Memory B cell (primary cell): ENCODE measurements at places on chromosomes 13 and 19.
A peak's percentile ranks its signal among the peaks of the same experiment; 100 is the strongest.

DNA sequence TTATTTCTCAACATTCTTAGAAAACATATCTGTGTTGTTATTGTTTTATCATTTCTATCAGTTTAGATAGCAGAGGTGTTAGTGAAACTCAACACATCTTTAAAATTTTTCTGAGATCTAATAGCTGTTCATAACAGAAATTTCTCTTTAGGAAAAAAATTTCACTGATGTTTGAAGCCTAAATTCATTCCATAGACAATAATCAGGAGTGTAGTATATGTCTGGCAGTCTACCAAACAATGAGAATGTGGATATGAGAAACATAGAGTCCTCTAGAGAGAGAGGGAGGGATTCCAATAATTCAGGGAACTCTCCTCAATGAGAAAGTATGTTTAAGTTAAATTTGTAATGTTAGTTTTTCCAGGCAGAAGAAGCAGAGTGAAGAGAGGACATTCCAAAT, 118.2 kb upstream of the EDNRB start:
- DNase-seq: no peak

- DNase-seq: no peak
Measured at GRCh38 chr19:50992666-50993035, 8.8 kb downstream of the KLK8 start.

- DNase-seq: no peak
Measured at GRCh38 chr13:114194853-114195252, 15.8 kb downstream of the CFAP97D2 start.

- DNase-seq: no peak
Measured at GRCh38 chr13:43688227-43688907, 98.4 kb downstream of the ENOX1 start.

- DNase-seq: no peak
Measured at GRCh38 chr19:13004273-13004672, 9.0 kb downstream of the NFIX start.

GRCh38 chr19:57319869-57320179, 448 bp upstream of the ZNF543 start:
- no peak for DNase-seq

GRCh38 chr13:79775830-79776229, 294.9 kb downstream of the NDFIP2 start:
- no peak for DNase-seq

GRCh38 chr13:72534951-72535640, 192.3 kb downstream of the MZT1 start:
- no peak for DNase-seq

DNA sequence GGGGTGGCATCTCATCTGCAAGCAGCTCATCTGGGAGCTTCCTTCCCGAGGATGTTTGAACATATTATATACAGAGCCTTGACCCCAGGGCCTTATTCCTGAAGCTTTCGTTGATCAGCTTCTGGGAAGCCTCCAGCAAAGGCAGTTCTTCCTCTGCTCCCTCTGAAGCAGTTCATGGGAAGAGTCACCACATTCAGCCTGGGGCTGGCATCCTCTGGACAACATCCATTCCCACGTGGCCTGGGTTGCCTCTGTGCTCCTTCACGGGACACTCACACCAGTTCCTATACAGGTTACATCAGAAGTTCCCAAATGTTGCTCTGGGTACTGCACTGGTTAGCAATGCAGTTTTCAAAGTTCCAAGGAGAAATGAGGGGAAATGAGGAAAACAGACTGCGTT, 29.6 kb downstream of the COL4A2 start:
- no peak for DNase-seq

- DNase-seq: no peak
Measured at GRCh38 chr13:80469105-80469852, 128.4 kb upstream of the SPRY2 start.

- DNase-seq: no peak
Measured at GRCh38 chr19:33470686-33471085, 50.9 kb downstream of the PEPD start.

- DNase-seq: no peak
Measured at GRCh38 chr13:33757713-33758112, 60.2 kb upstream of the RFC3 start.

- no peak for DNase-seq
Measured at GRCh38 chr19:43941209-43941608, 6.1 kb upstream of the ZNF45 start.

GRCh38 chr13:50779443-50780200, 63.9 kb downstream of the DLEU7 start:
- no peak for DNase-seq

- DNase-seq: no peak
Measured at GRCh38 chr19:5960005-5961001, 17.6 kb downstream of the RANBP3 start.

GRCh38 chr13:39968646-39969475, 313.4 kb downstream of the COG6 start:
- no peak for DNase-seq

DNA sequence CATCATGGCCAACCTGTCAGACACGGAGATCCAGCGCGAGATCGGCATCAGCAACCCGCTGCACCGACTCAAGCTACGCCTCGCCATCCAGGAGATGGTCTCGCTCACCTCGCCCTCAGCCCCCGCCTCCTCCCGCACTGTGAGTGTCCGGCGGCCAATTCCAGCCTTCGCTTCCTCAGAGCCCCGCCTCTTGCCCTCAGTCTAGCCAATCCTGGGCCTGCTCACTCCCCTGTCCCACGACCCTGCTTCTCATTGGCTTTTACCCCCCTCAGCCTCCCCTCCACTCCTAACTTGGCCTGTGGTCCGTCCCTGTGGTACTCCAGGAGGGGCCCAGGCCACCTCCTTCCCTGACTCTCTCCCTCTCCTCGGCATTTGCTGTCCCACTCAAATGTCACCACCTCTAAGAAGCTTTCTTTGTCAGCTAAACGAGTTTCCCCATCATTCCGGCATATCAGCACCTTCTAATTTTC, 12.3 kb downstream of the HRC start:
- no peak for DNase-seq

- DNase-seq: no peak
Measured at GRCh38 chr13:91648012-91648411, 249.6 kb downstream of the GPC5 start.

- no peak for DNase-seq
Measured at GRCh38 chr19:37964109-37964508, 57.1 kb downstream of the SIPA1L3 start.

DNA sequence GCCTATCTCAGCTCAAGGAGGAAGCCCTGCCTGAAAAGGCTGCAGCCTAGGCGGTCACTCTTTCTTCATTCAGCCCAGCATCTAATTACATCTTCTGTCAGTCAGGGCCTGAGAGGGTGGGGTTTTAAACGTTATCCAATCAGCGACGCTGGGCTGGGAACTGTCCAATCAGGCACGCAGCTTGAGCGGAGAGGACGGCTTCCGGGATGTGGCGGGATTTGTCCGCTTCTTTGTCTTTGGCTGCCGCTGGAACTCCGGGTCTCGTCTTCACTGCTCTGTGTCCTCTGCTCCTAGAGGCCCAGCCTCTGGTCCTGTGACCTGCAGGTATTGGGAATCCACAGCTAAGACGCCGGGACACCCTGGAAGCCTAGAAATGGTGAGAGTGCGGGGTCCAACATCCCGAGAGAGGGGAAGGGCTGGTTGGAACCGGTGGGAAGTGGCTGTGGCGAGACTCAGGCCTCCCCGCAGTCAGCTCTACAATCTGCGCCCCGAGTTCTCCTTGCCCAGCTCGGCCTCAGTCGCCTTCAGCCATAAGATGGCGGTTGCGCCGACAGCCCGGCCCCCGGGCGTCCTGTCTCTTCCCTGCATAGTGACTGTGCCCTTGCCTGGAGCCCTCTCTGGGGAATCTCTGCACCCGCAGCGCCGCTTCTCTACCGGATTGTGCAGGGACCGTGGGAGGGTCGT, at the start of gene ZNF738:
Gene ZNF738 (plus strand): TSS at position 233 of the 684 bp plus-strand sequence. CDS start 141 bp downstream, at position 374.
- peak; percentile 70 for DNase-seq

- DNase-seq: no peak
Measured at GRCh38 chr19:30999726-31000125, 349.5 kb downstream of the TSHZ3 start.

GRCh38 chr13:55062662-55063061, 2034.0 kb downstream of the OLFM4 start:
- no peak for DNase-seq

DNA sequence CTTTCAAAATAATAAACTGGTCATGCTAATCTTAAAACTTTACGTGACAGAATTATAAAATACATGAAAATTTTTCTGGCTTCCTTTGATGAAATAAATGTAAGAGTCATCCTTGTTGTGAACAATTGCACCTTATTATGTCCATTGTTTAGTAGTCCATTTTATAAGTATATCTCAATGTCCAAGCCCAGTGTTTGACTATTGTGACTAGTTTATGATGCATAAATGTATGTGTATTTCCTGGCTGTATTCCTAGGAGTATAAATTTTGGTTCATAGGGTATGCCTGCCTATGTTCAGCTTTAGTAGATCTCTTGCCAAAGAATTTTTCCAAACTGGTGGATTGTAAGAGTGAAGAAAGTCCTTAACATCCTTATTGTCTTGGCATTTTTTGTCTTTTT, 2895.5 kb upstream of the PCDH20 start:
- no peak for DNase-seq

DNA sequence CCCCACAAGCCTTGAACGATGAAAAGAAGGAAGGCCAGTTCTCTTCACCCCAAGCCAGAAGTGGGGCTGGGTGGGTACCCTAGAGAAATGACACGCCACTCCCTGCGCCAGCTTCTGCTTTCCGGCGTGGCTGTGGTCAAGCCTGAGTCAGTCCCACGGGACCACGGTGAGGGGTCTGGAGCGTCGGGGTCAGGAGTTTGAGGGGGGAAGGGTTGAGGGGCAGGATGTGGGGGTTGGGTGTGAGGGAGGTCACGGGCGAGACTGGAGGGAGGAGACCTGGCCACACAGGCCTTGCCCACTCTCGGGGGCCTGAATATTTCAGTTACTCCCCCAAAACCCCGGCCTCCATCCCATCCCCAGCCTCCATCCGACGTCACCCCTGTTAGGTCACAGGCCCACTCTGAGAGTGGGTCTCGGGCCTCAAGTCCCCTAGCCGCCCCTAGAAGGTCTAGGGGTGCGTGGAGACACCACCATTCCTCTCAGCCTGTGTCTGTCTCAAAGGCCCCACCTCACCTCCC, 500 bp upstream of the IFI30 start:
- DNase-seq: peak; percentile 82

GRCh38 chr19:13870873-13871272, 6.1 kb upstream of the NANOS3 start:
- no peak for DNase-seq

DNA sequence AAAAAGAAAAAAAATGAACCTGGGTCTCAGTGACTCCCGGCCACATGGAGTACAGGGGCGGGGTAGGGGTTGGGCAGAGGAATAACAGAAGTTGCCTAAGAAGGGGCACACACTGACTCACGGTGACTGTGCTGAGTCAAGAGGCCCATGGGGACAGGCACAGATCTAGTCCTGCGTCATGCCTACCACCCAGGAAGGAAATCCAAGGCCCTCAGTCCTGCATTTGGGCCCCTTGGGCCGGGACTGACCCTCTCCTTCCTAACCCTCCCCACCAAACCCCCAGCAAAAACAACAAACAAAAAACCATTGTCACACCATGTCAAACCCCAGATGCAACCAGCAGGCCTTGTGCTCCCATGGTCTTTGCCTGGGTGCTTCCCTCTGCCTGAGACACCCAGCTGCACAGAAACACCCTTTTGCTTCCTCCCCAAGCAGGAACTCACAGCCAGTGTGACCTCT, 9.6 kb upstream of the NOTCH3 start:
- no peak for DNase-seq
